Stimulated activated CD8-positive, alpha-beta memory T cell treated with anti-CD3 and anti-CD28 coated beads, Interleukin-4, amount 100 ng/mL, for 1 hour (primary cell): ENCODE measurements at places on chromosomes 12 and 14.

- no peak for DNase-seq
Observed at GRCh38 chr12:108157870-108158459, 28.9 kb downstream of the WSCD2 start.

DNA sequence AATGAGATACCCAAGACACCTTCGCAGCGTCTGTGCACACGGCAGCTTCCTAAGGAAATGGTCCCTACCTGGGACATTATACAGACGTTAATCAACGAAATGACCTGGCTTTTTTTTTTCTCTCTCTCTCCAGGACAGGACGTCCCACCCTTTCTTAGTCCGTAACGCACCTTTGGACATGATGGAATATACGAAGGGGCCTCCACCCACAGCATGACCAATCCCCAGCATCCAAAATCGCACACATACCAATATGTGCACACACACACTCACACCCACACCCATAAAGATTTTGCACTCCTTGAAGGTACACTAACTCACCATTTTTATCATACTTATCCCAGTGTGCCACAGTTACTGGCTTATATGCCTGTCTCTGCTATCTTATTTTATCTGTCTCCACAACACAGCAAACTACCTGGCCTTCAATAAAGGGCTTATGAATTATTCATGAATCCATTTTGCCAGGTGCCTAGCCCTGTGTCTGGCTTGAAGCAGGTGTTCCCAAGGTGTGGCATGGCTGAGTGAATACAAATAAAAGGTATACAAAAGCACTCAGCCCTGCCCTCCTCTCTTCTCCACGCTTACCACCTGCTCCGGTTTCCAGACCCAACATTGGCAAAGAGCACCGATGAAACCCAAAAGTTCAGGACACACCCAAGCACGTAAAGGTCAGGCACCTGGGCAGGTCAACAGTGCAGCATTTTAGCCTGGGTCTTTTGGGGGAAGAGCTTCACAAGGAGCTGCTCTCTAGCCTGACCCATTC, 2.2 kb downstream of the SCNN1A start:
- DNase-seq = no peak

DNA sequence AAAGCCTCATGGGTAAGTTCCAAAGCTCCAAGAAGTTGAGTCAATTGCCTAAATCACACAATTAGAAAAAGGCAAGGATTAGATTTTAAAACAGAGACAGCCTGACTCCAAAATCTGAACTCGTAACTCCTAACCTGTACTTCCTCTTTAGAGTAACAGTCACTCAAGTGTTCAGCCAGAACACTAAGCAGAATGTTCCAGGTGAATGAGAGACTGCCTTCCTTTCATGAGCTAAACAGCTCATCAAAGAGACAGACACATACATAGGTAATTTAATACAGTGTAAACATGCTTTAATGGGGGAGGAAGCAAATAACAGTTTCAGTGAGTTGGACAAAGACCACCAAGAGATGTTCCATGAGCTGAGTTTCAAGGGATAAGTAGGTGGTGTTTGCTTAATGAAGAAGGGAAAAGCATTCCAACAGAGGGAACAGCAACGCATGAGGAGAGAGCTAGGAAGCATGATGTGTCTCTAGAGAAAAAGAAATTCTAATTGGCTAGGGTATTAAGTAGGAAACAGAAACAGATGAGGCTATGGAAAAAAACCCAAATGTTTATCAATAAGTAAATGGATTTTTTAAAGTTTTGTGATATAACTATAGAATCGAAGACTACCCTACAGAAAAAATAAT, 403.9 kb downstream of the MED13L start:
- no peak for DNase-seq

DNA sequence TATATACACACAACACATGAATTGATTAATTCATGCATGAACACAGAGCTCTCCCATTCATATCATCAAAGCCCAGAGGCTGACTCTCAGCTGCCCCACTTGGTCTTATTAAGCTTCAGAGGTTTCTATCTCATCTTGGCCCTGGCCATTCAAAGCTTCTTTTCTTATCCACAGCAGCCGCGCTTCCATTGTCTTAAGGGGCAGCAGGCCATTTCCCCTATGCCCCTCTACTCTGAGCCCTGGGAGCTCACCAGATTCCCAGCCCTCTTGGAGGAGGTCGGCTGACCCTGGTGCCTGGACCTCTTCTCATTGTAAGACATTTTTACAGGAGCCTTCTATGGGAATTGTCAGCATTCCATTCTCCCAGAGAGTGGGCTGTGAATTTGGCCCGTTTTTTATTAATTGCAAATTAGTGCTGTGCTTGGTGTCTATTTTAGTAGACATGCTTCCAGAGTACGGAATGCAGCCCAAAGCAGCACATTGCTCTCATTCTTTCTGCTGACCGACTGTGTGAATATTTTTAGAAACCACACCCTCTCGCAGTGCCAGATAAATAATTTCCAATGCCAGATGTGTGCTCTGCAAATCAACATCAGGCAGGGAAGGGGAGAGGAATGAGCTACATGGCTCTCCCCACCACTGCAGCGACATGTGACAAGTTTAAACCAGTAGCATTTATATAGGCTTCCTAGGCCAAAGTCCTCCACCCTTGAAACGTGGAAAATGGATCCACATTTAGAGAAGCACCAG, 58.5 kb downstream of the NUAK1 start:
- DNase-seq = no peak

- DNase-seq = no peak
Observed at GRCh38 chr14:36585100-36585499, 2.7 kb upstream of the NKX2-8 start.
